Vagina (tissue), 2 donors: ENCODE measurements at places on chromosomes 5 and 9.

DNA sequence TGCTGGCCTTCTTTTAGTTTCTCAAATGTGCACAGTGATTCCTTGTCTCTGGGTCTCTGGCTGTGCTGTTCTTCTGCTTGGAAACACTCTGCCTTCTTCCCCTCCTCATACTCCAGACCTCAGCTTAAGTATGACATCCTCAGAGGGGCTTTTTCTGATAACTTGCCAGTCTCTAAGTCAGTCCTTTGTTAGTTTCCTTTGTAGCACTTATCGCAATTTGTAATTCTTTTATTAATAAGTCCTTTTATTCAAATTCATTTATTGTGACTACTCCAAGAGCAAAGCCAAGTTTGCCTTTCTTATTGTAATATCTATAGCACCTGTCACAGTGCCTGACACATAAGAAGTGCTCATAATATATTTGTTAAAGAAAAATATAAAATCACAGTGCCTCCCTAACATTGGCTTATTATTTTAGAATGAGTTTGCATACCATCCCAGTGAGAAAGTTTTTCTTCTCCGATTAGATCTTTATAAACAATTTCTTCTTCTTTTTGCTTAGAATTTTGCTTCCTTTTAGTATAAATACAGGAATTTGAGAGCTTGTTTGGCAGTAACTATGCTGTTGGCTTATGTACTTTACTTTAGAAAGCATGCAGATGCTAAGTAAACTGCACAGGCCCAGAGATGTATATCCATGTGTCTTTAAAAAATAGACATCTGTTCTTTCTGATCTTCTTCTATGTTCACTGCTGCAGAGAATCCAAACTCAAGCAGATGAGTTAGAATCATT lies 198.0 kb downstream of the GAS1 start:
- no peak for DNase-seq

- DNase-seq = no peak
These were observed at the start of gene PCDHB12 for GRCh38 chr5:141208478-141208877. PCDHB12 (plus strand) TSS chr5:141208719; CDS start chr5:141208908, 189 bp downstream.

GRCh38 chr5:158162026-158162425 lies 303.1 kb upstream of the CLINT1 start:
- no peak for DNase-seq

DNA sequence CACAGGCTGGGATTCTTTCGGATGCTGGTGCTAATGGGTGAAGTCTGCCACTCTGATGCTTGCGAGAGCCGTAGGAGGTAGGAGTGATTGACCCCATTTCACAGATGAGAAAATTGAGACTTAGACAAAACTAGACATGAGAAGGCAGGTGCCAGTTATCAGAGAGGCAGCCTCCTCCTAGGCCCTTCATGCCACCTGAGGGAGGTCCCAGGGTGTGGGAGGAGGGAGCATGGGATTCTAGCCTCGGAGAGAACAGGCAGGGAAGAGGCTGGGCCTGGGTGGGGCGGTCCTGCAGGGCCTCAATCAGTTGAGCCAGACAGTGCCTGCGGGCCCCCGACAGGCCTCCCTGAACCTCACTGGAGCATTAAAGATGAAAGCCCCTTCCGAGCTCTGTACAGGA lies 112.4 kb downstream of the COL23A1 start:
- no peak for DNase-seq

- DNase-seq = no peak
These were observed 26.4 kb upstream of the CMYA5 start for GRCh38 chr5:79663212-79663611.

DNA sequence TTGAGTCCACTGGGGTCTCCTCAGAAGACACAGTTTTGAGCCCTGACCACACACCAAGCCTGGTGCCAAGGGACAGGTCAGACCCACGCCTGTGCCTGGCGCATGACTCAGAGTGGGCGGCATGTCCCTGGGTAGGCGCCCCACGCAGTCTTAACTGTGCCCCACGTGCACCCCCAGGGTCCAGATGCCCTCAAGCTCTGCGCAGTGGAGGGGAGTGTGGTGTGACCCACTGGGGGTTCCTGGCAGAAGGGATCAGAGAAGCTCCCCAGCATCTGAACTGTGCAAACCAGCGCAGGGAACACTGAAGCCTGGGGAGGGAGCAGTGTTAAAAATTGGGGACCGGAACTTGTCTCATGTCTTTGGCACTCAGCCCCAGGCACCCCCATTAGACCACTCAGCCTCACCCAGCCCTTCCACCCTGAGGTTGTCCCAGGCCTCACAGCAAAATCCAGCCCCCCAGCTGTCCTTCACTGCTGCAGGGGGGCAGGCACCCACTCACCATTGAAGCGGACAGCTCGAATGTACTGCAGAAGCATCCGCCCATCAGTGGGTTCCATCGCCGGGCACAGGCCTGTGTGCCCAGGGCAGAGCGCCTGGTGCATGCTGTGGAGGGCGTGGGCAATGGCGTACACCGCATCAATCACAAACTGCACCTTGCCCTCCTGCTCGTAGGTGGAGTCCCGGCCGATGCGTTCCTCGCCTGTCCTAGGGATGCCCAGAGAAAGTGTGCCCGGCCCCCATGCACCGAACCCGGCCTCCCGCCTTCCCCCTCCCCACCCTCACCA lies 6.5 kb downstream of the GRM6 start:
- no peak for DNase-seq

- no peak for DNase-seq
These were observed 397.8 kb downstream of the GADD45G start for GRCh38 chr9:90002397-90003271.

- DNase-seq = no peak
These were observed 47.4 kb downstream of the ATPSCKMT start for GRCh38 chr5:10202089-10202910.

- no peak for DNase-seq
These were observed 122.5 kb downstream of the RFX3 start for GRCh38 chr9:3403315-3403714.

- no peak for DNase-seq
These were observed 19.9 kb upstream of the FRRS1L start for GRCh38 chr9:109186857-109187520.
